Activated CD8-positive, alpha-beta memory T cell treated with anti-CD3 and anti-CD28 coated beads, Interleukin-2, amount 50 U/mL, for 48 hours (primary cell): ENCODE measurements at places on chromosomes 2 and 18.

GRCh38 chr2:238358769-238359168, 38.5 kb downstream of the TRAF3IP1 start:
- no peak for DNase-seq

DNA sequence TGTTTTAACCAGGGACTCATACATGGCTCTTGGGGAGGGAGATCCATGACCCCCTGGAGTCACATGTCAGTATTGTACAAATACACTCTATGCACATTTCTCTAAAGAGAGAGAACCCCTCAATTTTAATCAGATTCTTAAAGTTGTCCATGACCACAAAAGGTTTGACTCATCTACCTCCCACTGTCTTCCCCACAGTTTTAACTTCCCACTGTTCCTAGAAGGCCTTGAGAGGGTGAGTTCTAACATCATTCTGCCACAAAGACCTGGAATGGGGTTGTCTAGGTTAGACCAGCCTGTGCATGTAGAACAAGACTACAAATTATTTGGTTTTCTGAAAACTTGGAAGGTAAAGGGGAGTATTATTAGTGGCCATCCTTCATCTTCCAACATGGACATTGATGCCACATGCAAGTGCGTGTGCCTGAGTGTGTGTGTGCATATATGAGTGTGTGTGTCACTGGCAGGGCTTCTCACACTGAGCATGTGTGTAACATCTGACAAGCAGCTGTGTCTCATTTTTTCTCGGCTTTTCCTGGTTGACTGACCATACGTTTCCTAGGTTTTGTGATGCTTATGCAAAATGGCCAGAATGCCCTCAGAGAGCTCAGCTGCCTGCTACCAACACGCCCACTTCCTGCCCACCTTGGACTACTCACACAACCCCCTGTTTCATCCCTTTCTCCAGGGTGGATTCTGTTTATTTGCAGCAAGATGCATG, 94.6 kb upstream of the LGALSL start:
- DNase-seq, result no peak

GRCh38 chr18:21330122-21330701, 88.2 kb downstream of the GREB1L start:
- DNase-seq, result no peak

DNA sequence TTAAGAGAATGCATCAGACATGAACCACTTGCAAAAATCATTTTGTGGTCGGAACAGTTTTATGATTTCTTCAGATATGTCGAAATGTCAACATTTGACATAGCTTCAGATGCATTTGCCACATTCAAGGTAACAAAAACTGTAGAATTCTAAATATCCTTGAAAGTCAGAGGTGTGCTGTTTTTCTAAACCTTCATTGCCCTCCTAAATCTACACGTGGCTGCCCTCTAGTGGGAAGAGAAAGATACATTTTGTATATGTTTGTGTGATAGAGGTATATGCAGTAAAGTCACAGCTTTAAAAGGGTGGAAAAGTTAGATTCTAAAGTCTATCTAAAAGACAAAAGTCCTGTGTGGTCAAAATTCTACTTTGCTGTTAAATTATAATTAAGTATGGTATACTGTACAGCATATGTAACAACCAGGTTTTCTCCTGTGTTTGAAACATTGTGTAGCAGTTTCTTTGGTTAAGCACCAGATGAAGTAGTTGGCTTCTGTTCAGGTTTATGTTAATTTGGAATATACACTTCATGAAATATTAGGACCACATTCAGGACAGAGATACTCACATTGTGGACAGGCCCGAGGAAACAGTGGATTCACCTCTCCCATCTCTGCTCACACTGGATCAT, 65.9 kb upstream of the ITM2C start:
- DNase-seq, result no peak

DNA sequence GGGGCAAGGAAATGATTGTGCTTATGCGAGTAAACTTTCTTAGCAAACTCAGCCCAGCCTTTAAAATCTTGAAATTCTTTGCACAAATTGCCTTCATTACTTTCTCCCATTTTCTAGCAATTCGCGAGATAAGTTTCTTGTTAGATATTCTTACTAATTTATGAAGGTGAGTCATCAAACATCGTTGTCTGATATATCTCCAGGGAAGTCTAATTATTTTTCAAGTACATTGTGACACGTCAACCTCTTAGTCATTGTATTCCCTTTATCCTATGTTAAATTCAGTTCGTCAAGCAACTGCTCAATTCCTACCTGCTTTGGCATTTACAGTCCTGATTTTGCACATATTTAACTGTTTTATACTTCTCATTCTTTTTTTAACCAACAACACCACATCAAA, 854.5 kb upstream of the CRIM1 start:
- DNase-seq, result no peak

DNA sequence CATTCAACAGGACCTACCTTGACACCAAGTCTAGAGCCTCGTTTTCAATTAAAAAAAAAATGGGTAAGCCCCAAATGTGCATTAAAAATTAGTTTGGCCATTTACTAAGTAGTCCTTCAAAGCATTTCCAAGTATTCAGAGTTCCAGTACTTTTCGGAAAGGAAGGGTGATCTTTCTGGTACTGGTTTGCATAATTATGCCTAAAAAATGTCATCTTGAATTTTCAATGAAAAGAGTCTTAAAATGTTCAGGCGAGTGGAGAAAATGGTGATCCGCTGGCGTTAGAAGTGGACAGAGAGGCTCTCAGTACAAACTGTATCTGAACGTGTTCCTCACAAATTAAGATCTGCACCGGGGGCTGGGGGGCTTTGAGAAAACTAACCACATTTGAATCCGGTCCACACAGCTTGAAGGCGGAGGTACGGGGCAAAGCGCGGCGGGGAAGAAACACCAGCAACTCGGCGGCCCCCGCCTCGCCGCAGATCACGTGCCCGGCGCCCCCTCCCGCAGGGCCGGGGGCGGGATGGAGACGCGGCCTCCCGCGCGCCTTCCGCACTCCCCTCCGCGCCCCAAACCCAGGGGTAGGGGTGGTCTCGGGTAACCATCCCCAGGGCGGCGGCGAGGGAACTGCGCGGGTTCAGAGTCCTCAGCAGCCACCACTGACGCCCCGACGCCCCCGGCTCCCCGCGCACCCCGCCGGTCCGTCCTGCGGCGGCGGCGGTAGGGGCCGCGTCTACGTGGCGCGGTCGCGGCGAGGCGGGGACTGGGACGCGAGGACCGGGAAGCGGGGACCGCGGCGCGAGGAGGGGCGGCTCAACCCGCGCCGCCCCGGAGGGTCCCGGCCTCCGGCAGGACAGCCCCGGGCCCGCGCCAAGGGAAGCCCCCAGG, 564 bp downstream of the LPIN2 start:
- no peak for DNase-seq

DNA sequence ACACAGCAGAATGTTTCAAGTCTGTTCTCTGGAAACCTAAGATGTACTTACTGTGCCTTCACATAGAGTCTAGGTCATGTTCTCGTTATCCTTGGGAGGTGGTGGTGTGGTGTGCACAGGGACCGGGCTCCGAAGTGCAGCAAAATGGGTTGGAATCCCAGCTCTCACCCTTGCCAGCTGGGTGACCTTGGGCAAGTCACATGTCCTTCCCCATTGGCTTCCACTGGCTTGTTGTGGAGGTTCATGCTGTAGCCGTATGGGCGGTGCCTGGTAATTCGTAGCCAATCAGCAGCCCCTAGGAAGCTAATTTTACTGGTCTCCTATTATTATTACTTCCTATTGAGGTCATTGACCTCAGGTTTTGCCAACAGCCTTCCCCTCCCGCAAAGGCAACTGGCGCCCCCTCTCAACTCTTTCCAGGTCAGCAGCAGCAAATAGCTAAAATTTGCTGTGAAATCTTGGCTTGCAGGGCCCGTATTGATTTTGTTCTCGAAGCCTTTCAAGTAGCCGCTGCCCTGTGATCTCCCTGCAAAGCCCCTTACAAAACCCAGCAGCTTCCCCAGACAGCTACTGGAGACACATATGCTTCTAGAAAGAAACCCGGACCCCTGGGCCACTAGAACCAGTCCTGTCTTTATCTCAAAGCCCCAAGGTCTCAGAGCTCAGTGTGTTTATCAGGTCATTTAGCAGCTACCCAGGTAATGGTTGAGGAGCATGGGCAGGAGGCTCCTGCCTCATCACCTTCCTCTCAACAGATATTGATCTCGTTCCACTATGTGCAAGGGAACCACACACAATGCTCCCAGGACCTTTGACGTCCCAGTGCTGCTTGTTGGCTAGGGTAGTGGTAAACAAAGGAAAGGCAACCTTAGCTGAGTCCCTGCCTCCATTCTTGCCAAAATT, 66.5 kb upstream of the SLC1A4 start:
- DNase-seq, result no peak

DNA sequence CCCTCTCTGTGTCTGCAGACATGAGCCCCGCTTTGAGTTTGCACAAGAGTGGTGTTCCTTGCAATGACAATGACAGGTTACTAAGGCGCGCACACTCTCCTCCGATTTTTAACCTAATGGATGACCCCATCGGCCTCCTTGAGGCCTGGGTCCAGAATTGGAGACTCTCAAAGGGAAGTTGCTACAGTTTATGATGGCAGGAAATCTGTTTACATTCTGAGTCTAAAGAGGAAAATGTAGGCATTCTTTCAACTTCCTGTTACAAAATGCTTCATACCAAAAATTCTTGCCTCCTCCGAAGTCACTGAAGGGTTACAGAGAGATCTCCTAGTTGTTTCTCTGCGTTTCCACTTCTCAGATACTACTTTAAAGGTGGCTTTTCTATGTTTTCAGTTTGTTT, 225.3 kb upstream of the AGAP1 start:
- DNase-seq, result no peak

DNA sequence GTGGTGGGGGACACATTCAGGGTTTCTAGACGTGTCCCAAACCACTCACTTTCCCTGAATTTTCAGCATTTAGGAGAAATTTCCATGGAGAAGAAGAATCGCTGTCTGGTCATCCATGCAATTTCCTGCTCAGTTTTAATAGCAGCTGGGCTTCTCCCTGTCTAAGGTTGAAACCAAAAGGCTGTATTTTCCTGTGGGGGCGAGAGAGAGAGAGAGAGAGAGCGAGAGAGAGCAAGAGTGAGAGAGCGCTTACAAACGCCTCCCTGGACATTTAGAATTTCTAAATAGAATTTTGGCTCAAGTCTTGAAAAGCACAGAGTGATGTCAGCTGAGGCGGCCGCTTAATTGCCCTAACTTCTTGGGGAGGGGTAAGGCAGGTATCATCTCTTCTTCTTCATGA, 110.8 kb downstream of the SETBP1 start:
- DNase-seq, result no peak

- DNase-seq, result no peak
These were observed 416.1 kb downstream of the ARHGAP15 start for GRCh38 chr2:143545059-143545948.

DNA sequence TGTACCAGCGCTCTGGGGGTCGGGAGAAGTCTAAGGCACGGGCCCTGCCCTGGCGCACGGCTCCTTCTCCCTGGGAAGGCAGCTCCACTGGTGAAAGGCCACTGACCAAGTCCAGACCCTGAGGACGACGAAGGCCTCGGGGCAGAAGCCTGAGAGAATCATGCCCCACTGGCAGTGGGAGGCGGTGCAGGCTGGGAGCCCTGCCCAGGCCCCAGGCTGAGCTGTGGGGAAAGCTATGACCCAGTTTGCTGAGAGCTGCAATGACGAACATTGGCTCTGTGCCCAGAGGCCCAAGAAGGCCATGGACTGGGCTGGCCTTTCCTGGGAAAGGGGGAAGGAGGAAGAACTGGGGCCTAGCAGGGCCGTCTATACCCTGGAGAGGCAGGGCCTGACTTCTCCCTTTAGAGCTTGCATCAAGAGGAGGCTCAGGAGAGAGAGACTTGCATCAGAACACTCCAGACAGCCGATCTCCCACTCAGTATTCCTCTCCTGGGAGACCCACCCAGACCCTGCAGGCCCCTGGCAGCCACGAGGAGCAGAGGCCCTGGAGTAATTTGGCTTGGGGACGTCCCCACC, 32.9 kb downstream of the HS1BP3 start:
- no peak for DNase-seq

GRCh38 chr2:46294176-46294836, 2.9 kb upstream of the EPAS1 start:
- peak; percentile 51 for DNase-seq

- DNase-seq, result no peak
These were observed 35.8 kb upstream of the ARHGAP25 start for GRCh38 chr2:68698567-68699377.

GRCh38 chr2:159592441-159592840, 23.9 kb downstream of the BAZ2B start:
- DNase-seq, result no peak

GRCh38 chr2:24207359-24207758, 32.5 kb downstream of the FAM228A start:
- DNase-seq, result no peak

DNA sequence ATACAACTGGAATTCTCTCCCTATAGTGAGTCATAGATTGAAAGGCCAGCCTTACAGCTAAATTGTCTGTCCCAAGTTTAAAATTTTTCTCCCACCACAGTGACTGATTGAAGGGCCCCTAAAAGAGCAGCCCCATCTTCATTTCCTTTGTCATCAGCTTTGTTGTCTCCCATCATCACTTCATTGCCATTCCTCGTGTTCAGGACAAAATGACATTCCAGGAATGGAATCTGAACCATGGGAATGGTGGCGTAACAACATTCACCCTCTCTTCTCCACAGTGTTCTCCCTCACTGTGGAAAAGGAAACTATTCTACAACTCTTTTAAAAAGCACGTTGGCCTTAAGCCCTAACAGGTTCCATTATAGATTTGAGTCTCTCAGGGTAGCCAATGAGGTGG, 52.1 kb downstream of the PSTPIP2 start:
- DNase-seq, result no peak

DNA sequence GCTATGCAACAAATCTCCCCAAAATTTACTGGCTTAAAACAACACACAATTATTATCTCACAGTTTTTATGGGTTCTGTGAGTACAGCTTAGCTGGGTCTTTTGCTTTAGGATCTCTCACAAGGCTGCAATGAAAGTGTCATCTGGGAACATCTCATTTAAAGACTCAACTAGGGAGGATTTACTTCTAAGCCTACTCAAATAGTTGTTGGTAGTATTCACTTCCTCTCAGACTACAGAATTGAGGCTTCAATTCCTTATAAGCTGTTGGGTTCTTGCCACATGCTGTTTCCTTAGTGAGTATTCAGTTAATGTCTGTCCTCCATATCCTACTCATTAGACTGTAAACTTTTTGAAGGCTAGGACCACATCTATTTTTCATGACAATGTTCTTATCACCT, 72.3 kb downstream of the MDH1 start:
- no peak for DNase-seq

GRCh38 chr18:77207540-77207939, 42.1 kb upstream of the GALR1 start:
- peak; percentile 61 for DNase-seq

- no peak for DNase-seq
These were observed 349.8 kb downstream of the RBM43 start for GRCh38 chr2:150911766-150912280.

- no peak for DNase-seq
These were observed 83.3 kb downstream of the DPP4 start for GRCh38 chr2:161990741-161991140.

- no peak for DNase-seq
These were observed 139.9 kb upstream of the CXCR4 start for GRCh38 chr2:136257893-136258292.

DNA sequence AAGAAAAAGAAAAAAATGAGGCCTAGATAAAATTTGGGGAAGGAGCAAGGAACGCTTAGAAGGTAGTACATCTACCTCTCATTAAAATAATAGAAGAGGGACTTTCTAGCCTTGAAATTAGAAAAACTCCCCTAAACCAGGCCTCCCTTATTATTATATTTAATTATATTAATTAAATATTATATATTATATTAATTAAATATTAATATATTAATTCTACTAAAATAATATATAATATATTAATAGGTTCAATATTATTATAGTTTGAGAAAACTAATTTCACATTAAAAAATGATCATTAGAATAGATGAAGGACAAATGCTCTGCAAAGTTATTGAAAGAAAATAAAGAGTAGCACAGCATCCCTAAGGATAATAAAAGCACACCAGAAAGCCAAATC, 449.4 kb downstream of the NBAS start:
- no peak for DNase-seq
